ENCODE measurements at places on chromosomes 7 and 10.
A peak's percentile ranks its signal among the peaks of the same experiment; 100 is the strongest.

- DNase-seq, result no peak
Measured at GRCh38 chr10:13615650-13616300, 29.0 kb downstream of the PRPF18 start.

DNA sequence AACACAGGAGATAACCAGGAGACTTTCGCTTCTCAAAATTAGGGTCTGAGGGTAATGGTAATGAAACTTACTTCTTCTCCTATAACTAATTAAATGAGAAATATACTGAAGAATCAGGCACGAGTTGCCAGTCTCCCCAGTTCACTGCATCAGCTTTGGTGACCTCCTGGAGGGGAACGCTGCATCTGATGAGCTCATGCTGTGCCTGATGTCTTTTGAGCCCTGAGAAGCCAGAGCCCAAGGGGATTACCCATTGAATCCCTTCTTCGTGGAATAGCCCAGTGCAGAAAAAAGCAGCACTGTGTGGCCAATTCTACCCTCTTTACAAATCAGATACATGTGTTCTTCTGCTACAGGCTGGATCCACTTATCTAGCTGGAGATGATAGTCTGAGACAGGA lies 45.1 kb downstream of the CYP2C9 start:
- DNase-seq, result no peak

DNA sequence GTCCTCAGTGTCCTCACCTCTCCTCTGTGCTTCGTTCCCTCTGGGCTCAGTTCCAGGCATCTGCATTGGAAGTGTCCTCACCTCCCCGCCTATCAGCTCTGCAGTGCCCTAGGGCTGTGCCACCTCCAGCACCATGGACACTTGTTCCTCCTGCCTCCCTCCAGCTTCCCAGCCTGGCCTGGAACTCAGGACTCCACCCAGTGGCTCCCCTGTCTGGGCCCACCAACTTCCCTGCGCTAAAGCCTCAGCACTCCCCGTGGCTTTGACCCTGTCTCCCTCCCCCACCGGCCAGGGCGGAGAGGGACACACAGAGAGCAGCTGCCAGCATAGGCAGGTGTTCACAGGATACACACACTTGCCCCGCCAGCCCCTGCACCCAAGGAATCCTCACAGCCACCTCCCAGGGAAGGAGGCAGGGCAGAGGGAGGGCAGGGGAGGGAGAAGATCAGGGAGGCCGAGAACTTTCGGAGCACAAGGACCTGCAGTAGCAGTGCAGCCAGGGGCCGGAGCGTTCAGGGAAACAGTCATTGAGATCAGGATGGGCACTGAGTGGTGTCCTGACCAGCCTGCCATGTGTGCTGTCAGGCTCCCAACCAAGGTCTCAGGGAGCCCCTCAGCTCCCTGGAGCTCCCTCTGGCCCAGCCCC lies 31.3 kb downstream of the ANXA8 start:
- no peak for DNase-seq

DNA sequence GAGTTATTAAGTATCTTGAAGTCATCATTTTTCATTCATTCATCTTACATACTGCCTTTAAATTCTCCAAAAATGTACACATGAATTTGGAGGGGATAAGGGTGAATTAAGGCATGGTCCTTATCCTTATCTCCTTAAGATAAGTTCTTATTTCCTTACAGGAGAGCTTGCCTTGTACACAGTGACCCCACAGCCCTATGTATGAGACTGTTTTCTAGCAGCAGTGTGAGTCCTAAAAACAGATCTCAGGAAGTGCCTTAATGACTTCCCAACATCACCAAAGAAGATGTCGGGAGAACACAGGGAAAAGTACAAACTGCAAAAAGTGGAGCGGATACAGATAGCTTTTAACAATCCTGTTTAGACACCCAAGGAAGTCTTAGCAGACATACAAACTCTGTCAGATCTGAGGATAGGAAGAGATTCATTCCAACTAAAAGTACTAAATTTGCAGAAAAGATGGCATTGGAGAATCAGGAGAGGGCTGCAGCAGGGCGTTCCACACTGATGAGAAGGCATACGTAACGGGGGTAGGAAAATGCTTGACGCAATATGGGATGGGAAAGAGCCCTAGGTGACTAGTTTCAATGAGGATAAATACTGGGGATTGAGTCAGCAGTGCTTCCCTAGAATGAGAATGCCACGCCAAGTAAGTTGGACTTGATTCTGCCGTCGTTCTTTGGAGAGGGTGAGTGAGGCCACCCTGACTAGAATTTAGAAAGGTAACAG lies 570.2 kb downstream of the PARD3 start:
- no peak for DNase-seq

DNA sequence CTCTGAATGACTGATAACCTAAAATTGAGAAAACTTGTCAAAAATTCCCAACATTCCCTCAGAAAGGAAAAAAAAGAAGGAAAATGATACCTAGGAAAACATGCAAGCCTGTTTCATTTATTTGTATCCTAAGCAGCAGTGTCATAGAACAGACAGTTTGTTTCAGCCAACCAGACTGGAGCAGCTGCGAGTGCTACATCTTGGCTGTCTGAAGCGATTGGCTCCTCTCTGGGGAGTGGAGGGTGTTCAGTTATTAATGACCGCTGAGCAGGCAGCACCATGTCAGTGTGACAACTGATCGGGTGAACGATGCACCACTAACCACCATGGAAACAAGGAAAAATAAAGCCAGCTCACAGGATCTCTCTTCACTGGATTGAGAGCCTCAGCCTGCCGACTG lies at the start of gene LRRN3:
Gene LRRN3, plus strand, starts transcription at position 282 of the 400 bp plus-strand sequence. CDS start 31,646 bp downstream, outside the sequence.
- peak; percentile 69 for DNase-seq

DNA sequence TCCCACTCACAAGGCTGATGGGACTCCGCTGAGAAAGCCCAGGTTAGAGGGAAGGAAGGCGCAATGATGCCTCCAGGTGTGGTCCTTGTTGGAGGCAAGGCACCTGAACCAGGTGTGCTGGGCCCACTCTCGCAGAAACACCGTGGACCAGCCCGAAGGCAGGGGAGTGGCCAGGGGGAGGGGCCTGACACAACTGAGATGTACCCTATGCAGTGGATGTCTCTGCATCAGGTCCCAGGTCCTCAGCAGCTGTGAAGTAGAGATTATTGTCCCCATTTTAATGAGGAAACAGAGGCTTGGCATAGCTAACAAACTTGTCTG lies 32.0 kb downstream of the GBX1 start:
- DNase-seq, result no peak

- DNase-seq, result no peak
Measured at GRCh38 chr10:102157224-102157623, 5.0 kb downstream of the NOLC1 start.

GRCh38 chr7:32618470-32618869 lies 123.2 kb downstream of the AVL9 start:
- DNase-seq, result no peak

DNA sequence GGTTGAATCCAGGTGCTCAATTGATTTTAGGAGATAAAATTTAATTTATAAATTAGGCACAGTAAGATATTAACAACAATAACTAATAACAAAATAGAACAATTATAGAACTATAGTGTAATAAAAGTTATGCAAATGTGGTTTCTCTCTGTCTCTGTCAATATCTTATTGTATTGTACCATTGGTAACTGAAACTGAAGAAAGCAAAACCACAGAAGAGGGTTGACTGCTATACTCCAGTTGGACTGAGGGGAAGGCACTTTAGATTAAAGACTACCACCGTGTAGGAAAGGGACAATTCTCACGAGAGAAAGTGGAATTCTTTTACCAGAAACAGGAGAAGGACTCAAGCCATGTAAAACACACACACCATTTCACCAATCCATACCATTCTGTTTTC lies 967.1 kb downstream of the PCDH15 start:
- DNase-seq, result no peak

DNA sequence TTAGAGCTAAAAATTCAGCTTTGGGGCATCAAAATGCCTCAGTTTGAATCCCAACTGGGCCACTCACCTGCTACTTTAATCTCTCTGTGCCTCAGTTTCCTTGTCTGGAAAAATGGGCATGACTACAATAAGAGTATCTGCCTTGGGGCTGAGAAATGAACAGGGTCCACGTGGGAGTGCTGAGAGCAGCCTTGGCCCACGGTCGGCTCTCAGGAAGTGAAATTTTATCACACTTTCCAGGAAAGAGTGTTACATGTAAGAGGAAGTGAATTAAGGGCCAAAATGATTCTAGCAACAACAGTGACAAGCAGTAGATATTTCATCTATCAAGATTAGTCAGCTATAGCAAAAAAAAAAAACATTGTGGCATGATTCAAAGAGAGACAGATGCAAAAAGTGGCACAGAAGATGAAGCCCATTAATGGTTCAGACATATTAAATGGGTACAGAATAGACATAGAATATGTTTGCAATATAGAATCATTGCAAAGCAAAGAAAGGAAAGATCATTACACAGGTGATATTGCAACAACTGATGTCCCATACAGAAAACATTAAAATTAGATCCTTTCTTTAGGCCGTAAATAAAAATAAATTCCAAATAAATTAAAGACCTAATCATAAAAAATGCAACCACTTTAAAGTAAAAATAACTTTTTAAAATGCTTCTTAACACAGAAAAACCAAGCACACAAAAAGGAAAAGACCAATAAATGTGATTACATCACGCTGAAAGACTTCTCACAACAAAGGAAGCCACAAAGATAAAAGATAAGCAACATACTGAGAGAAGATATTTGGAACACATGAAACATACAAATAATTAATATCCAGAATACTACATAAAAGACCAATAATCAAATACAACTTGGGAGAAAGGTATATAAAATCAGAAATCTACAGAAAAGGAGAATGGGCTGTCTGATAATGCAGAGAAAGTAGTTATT lies 4.3 kb downstream of the TMEM273 start:
- no peak for DNase-seq

DNA sequence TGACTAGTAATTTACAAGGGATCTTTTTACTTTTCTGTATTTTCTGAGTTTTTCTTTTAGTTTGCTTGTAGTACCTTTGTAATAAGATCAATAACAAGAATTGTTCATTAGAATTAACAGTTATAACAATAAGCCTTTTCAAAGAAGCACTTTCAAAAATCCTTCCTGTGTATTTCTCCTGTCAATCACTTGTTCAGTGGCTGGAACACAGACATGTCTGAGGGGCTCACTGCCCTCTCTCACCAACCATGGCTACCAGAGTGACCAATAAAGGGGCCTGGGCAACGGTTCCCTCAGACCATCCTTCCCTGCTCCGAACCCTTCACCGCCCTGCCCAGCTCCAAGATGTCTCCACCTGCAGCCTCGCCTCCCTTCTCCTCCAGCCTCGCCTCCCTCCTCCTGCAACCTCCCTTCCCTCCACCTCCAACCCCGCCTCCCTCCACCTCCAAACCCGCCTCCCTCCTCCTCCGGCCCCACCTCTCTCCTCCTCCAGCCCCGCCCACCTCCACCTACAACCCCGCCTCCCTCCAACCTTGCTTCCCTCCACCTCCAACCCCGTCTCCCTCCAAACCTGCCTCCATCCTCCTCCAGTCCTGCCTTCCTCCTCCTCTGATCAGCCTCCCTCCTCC lies 353.4 kb downstream of the TNS3 start:
- DNase-seq, result no peak

DNA sequence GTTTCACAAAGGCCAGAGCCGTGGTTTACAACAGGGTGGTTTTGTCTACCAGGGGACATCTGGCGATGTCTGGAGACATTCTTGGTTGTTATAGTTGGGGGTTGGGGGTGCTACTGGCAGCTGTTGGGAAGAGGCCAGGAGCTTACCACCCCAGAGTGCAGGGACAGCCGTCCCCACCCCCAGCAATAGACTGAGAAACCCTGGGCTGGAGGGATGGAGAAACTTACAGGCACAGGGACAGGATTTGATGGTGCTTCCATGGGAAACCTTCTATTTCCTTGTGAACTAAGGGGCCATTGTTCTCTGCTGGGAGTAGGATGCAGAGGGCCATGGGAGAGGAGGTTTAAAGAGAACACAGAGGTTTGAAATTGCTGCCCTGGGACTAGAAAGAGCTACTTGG lies 10.9 kb downstream of the ADCK2 start:
- DNase-seq, result no peak

DNA sequence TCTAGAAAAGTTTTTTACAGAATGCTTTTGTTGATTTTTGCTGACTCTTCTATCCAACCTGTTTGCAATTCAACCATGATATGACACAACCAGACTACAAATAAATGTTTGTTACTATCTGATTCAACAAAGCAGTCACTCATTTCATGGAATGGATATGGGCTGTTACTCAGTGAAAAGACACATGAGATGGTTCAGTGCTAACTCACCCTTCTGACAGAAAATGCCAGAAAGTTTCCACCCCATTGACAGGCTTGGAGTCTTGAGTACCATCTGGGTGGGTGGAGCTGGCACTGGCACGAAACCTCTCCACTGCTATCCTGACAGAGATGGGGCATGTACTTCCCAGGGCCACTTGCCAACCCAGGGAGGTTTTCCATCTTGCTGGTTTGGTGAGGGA lies 39.5 kb downstream of the RBM28 start:
- DNase-seq, result no peak

DNA sequence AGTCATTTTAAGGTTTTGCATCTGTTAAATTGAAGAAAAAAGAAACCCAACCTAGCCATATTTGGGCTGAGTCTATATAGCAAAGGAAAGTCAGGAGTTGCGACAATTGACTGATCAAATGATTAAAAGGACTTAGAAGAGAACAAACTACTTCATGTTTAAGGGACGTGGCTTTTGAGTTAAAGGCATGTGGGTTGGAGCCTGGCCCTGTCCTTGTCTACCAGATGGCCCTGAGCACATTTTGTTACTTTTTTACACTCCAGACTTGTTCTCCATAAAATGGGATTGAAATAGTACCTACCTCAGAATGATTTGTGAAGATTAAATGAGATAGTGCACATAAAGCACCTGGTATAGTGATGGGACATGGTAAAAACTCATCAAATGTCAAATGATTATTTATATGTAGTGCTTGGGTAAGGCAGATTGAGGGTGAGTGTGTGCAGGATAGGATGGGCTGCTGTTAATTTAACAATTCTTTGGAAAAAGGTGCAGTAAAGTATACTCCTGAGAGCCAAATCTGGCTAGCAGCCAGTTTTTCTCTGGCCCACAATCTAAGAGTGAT lies 168.3 kb downstream of the KIF20B start:
- DNase-seq, result no peak

DNA sequence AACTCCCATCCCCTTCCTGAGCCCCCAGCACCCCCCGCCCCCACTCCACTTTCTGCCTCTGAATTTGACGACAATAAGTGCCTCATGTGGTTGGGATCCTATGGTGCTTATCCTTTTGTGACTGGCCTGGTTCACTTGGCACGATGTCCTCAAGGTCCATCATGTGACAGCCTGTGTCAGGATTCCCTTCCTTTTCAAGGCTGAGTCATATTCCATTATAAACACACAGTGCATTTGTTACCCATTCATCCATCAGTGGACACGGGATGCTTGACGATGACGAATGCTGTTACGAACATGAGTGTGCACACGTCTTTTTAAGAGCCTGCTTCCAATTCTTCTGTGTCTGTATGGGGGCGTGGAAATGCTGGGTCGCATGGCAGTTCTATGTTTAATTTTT lies 26.7 kb downstream of the SHH start:
- peak; percentile 18 for DNase-seq

- DNase-seq, result no peak
Measured at GRCh38 chr7:30925913-30926312, 14.3 kb downstream of the AQP1 start.

Data from renal cortical epithelial cell (primary cell).